ENCODE measurements at places on chromosomes 1 and 21.

DNA sequence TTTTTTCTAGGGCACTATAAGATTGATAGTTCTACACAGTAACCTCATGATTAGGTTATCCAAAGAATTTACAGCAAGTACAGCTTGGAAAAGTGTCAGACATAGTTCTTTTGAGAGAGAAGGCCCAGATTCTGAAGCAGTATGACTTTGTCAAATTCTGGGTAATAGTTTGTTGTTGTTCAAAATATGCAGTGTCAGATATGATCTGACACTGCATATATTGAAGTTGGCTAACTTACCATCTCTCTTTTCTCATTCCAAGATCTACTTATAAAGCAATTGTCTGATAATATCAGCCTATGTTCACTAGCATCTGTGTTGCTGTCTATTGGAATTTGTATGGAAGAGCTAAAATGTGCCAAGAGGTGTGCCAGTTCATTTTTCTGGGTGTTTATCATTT is 160.1 kb downstream of the CTH start:
- DNase-seq = no peak

DNA sequence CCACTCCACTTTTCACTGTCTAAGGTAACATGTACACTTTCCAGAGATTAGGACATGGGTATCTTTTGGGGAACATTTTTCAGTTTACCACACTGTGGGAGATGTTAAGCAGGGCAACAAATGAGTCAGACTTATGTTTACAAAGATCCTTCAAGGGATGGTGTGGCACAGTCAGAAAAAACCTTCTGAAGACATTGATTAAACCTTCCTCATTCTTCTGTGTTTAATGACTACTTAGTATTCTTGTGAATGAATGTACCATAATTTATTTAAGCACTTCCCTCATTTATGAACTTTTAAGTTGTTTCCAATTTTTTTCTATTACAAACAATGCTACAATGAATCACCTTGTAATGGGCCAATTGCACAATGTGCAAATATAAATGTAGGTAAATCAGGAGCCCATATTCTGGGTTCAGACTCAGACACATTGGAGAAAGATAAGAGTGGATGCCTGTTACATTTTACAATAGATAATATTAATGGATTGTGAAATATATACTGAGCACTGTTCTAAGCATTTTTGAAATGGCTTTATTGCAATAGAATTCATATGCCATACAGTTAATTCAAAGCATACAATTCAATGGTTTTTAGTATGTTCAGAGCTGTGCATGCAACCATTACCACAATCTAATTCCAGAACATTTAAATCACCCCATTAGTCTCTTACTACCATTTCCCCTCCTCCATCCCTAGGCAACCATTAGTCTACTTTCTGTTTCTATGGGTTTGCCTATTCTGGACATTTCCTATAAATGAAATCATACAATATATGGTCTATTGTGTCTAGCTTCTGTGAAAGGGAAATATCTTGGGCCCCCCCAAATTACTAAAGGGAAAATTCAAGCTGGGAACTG is 1.9 kb upstream of the SFT2D2 start:
- DNase-seq = no peak

DNA sequence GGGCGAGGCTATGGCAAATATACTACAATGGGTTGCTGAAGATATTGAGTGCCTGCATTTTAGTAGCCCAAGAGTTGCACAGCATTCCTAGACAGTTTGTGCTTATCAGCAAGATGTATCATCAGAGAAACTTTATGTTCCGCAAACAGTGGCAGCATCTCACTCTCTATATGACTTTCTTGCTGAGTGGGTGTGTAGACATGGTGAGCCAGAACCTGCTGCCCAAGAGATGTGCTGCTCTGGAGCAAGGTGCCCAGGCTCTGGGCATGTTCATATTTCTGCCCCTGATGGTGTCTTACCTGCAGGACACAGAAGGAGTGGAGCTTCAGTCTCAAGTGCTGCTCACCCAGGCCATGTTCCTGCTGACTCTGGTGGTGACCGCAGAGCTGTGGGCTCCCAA is 8.2 kb upstream of the RGSL1 start:
- DNase-seq = no peak

DNA sequence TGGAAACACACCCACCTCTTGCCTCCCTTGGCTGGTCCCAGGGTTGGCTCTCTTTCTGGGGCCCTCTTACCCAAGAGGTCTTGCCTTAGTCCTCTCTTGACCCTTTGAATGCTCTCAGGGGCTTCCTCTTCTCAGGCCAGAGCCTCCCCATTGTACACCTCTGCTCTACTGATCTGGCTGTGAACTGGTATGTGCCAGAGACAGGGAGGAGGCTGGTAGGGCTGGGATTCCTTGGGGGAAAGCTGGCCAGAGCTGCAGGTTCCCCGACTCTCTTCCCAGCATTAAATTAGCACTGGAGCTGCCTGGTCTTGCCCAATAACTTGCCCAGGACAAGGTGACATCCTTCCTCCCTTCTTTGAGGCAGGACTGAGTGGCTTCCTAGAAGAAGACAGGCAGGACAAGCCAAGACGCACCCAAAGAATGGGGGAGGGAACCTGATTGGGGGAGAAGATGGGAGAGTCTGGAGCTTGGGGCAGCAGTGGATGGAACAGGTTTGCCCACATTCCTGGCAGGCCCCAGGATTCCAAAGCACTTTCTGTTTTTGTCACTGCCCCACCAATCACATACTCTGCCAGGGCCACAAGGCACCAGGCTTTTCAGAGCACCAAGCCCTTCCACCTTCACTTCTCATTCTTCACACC is 37.2 kb upstream of the CITED4 start:
- DNase-seq = no peak

GRCh38 chr1:3945916-3946840 is 46.1 kb upstream of the C1orf174 start:
- DNase-seq = no peak

DNA sequence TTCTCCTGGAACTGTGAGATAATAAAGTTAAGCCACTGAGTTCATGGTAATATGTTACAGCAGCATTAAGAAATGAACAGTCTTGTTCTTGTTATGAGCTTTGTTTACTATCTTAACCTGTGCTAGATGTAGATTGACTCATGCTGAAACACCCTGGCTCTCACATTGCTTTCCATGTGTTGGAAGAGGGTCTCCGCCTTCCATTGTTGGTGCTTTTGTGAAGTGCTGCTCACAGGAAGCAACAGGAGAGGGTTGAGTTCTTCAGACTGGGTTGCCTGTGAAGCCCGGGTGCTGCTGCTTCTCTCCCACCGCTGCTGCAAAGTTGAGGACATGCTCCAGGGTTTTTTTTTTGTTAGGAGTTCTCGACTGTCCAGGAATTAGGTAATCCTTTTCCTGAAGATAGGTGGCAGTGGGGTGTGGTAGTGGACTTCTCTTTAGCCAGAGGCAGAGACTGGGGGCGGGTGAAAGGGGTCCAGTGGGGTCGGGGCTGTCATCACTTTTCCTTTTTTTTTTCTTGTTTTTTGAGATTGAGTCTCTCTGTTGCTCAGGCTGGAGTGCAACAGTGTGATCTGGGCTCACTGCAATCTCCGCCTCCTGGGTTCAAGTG is 28.7 kb upstream of the HMGN1 start:
- no peak for DNase-seq

GRCh38 chr1:41296506-41296905 is 54.4 kb upstream of the SCMH1 start:
- no peak for DNase-seq

DNA sequence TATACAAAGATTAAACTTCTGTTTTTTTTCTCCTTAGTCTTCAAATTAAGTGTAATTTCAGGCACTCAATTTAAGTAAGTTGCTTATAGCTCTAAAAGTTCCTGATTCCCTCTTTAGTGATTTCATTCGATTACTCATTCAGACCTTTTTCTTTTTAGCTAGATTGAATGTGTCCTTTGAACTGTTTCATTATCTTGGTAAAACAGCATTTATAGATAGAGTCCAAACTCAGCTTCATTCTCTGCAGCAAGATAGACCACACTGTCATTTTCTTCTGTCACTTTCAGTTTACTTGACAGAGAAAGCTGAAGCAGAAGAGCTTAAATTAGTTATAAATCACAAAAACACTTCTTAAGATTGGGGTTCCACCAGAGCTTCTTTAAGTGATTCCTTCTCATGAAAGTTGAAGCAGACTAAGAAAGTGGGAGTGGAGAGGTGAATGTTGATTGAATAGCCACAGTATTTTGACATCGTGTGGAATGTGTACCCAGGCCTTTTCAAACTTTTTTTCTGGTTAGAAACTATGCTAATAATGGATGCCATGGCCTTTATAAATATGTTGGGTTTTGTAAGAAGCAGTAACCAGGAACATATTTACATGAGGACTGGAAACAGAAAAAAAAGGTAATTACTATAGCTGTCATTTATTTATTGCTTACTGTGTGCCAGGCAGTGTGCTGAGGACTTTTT is 52.2 kb downstream of the ZBTB40 start:
- DNase-seq = no peak

- no peak for DNase-seq
These were observed 144.4 kb upstream of the USP24 start for GRCh38 chr1:55359611-55360010.

GRCh38 chr1:209727785-209728184 is 23.1 kb downstream of the HSD11B1 start:
- no peak for DNase-seq

DNA sequence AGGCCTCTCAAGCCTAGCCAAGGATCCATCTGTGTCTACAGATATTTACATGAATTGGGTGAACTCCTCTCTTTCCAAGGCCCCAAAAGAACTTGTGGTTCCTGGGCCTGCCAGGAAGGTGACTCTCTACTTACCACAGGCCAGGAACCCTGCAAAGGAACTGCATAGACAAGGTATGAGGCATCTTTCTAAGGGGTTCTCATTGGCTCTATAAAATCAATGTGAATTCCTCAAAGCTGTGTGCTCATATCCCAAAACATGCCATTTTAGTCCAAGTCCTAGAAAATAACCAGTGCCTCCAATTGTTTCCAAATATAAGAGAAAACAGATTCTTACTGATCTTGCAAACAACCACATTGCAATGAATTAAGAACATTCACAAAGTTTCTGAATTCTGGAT is 39.9 kb upstream of the RGL1 start:
- DNase-seq = no peak

DNA sequence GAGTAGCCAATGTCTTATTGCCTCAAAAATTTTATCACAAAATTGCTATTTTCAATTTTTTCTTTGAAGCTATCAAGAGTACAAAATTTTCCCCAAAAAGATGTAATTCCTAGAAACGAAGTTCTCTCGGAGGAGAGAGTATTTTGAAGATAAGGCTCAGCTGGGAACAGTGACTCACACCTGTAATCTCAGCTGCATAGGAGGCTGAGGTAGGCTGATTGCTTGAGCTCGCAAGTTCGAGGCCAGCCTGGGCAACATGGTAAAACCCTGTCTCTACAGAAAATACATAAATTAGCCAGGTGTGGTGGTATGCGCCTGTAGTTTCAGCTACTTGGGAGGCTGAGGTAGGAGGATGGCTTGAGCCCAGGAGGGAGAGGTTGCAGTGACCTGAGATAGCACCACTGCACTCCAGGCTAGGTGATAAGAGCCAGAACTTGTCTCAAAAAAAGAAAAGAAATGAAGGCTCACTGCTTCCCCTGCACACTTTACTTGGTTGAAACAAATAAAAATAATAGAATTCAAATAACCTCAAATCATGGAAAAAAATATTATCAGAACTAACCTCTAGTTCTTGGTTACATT is 22.2 kb downstream of the TUT4 start:
- peak; percentile 9 for DNase-seq

GRCh38 chr1:95246511-95246910 is 12.5 kb downstream of the RWDD3 start:
- no peak for DNase-seq

DNA sequence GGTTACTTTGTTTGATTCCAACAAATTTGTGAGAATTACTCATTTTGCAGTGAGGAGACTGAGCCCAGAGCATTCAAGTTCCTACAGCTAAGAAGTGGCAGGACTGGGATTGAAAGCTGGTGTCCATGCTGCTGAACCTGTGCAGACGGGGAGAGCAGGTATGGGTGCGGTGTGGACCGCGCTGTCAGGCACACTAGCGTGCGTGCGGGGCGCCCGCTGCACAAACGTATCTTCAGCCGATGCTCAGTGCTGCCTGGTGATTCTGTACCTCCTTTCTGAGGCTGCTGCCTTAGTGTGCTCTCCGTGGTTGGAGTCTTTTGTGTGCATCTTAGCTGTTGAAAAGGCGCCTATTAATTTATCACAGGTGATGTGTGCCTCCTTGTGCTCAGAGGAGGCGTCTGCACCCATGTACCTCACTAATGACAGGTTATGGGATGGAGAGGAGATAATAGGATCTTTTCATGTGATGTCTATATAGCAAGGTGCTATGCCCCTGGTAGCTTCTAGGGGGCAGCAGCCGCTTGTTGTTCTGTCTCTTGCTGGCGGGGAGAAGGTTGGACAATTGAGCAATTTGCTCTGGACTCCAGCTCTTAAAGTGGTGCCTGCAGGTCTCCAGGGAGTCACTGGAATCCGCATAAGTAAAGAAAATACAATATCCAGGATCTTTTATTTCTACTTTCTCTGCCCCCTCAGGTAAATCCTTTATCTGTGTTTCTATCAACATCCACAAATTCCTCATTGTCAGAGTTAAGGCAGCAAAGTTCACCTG is 32.5 kb downstream of the PEX14 start:
- peak; percentile 95 for DNase-seq

DNA sequence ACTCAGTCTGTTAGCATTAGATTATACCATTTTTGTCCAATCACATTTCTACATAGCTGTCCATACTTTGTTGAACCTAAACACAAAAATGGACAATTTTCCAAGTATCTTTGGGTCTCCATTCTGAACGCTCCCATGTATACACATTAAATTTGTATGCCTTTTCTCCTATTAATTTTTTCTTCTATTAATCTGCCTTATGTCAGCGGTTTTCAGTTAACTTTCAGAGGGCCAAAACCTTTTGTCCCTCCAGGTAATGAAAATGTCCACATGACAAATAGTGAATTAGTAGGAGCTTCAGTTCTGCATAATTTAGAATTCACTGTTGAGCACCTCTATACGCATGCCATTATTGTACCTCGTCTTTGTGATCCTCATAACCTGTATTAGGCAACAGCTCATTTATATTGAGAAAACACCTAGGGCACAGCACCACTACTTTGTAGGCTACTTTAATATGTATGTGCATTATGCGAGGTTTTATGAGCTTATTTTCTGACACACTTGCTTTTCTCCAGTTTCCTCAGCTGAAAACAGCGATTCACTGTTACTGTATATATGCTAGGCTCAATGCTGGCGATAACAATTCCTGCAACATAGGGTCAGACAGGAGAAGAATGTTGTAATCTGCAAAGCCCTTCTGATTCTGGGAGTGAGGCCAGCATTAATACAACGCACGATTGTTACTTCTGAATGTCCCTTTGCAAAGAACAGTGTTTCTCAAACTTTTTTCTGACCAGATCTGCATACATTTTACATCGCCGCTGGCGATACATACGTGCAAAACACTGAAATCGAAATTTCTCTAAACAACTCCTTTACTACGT is 1.1 kb upstream of the ABCD3 start:
- peak; percentile 40 for DNase-seq

GRCh38 chr1:227225715-227226346 is 92.5 kb downstream of the CDC42BPA start:
- no peak for DNase-seq

Data from NCI-H82 (cell line).